ENCODE measurements at places on chromosomes 1 and 21. TPM values are rescaled to one million over a fixed set of nuclear protein-coding genes. Genes with fewer than 3 reads are reported as not detected.

DNA sequence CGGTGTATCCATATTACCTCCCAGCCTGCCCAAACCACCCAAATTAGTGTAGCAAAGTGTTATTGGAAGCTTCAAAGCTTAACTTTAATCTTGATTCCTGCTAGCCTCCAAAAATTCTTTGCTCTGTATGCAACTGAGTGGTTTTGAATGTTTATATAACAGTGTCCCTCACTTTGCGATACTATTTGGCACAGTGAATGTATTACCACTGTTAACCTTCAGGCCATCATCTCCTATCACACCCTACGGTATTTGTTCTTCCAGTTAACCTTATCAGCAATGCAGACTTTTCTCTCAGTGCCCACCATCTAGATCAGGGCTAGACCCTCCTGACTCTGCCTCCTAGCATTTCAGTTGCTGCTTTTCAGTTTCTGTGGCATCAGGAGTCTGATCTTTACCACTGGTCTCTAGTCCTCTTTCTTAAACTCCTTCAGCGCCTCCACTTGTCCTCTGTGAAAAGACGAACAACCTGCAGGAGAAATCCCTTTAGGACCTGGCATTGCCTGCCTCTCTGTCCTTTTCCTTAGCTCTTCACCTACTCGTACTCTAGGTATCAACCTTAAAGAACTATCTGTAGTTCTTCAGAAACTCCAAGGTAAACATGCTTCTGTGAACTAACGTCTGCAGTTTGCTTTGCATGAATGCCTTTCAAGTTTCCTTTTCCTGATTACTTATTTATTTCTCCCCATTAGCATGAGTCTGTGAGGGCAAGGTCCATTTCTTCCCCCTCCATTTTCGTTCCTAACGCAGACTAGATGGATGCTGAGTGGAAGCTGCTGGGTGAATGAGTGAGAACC is 71.7 kb downstream of the SNX7 start:
- no peak for DNase-seq

Gene HAX1
- 126 TPM for total RNA-seq

DNA sequence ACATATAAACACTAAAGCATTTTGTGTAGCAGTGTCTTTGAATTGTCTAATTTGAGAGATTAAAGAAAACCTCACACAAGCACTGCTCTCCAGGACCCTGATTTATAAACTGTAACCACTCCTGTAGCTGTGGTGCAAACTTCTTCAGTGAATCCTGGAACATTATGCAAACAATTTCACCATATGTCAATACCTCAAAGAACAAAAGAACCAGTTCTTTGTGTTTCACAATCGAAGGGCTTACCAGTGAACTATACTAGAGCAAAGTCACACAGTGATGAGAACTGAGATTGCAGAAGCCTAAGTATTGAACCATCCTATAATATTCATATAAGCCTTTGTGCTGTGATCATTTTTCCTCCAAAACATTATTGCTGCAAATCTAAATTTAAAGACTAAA is 21.5 kb downstream of the DPH5 start:
- DNase-seq = no peak

Gene DNAJC16
- 17.2 TPM for total RNA-seq

DNA sequence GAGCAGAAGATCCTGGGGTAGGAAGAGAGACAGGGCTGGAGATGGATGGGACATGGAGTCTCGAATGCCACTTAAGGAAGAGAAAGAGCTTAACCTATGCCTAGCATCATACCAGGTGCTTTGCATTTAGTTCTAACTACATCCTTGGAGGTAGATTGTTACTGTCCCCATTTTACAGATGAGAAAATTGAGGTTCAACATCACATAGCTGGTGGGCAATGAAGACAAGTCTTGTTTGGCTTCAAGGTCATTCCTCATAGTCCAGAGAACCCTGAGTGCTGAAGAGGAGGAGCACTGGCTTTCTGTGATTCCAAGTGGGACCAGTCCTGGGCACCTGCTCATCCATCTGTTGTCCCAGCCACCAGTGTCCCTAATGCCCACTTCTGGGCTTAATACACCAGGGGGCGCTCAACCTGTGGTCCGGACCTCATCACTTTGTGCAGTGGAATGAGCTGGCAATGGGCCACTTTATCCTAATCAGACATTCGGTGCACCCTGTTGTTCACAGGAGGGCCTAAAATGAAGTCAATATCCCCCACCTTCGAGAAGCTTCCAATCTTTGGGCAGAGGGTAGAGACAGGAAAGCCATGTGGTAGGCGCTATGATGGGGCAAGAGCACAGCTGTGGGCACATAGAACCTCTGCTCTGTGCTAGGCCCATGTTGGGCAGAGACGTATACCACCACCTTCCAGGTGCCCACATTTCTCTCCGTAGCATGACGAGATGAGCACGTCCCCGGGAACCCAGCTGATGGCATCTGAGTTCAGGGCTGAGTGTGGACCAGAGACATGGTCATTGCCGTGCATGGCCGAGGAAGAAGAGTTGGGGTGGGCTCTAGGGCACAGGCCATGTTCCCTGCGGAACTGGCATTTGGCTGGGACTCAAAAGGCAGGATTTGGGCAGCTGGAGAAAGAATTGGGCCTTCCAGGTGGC is 9.2 kb downstream of the RPS6KA1 start:
- no peak for DNase-seq

DNA sequence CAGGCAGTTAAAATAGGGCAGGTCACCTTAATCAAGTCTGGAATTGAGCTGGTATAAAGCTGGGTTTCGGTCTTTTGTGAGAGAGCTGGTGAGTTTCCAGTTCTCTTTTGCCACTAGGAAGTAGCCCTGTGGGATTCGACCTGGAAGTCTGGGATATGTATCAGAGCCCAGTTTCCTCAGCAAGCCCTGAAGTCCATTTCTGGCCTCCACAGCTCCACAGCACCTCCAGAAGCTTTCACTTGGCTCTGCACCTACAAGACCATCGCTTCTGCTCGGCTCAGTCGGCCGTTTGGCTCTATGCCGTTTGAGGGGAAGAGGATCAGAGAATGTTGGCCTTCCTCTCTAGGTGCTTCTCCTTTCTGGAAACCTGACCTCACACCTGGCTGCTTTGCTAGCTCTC is 148.0 kb downstream of the GALNT2 start:
- DNase-seq = peak; percentile 59

Gene TNFRSF18
- not detected for total RNA-seq

- DNase-seq = peak; percentile 79
Measured at GRCh38 chr1:59971464-59971911, 44.9 kb upstream of the CYP2J2 start.

- no peak for DNase-seq
Measured at GRCh38 chr1:25754470-25755181, 45.4 kb upstream of the SELENON start.

DNA sequence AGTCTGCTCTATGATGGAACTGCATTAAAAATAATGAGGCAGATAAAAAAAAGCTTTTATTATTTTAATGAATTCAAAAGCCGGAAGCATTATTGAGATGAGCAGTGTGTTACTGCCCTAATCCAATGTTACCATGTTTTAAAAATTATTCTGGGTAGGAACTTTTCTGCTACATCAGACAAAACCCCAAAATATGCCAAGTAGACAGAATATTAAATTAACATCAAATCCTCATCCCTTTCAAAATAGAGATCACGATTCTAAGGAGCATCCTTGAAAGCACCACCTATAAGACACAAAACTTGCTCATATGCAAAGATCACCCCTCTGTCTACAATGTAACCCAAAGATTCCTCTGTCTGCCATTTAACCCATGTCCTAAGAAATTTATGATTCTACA is 357.5 kb downstream of the SMYD3 start:
- no peak for DNase-seq

Gene KCNC4
- total RNA-seq = 5.9 TPM

Gene NBPF19
- 4.6 TPM for total RNA-seq

- DNase-seq = no peak
Measured at GRCh38 chr1:163583661-163584181, 262.0 kb downstream of the NUF2 start.

GRCh38 chr21:41620982-41621381 is 113.0 kb upstream of the TMPRSS2 start:
- DNase-seq = no peak

GRCh38 chr21:45417256-45417950 is 12.4 kb downstream of the COL18A1 start:
- peak; percentile 12 for DNase-seq

DNA sequence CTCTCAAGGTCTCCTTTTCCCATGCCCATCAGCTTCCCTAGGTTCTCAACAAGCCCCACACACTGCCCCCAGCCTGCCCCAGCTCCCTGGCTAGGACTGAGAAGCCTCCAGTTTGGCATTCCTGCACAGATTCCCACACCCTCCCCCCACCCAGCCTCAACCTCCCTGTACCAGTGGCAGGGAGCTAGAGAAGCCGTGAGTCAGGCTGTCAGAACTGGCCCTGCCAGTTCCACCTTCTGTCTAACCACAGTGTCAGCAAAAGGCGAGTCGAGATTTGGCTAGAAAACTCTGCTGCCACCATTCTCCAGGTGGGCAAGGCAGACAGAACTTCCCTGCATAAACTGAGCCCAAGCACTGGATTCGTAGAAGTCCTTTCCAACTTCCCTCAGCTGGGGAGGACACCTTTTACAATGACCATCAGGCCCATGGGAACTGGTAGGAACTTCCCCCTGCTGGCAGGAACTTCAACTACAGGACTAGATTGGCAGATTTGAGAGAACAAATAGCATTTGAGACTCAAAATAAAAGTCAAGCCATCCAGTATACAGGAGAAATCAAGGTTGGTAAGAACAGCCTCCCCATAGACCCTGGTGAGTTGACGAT is 31.0 kb downstream of the TNNT2 start:
- no peak for DNase-seq

GRCh38 chr1:193310564-193310963 is 124.2 kb upstream of the B3GALT2 start:
- DNase-seq = no peak

DNA sequence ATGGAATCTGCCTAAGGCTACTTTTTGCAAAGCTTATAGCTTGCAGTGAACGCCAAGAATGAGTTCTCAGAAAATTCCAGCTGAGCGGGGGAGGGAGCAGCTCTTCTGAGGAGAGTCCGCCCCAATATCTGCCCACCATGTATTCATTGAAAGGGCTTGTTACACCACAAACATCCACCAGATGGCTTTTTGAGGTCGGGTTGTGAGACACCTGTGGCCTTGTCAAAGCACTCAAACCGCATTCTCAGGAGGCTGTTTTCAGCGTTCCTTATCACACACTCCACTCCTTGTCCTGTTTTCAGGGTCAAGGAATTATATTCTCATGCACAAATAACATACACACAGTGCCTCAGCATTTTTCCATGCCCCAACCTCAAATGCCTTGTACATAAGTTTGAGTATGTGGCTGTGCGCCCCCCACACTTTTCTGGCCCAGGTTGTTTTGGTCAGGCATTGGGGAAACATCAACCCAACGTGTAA is 3.9 kb upstream of the C4BPB start:
- no peak for DNase-seq

- no peak for DNase-seq
Measured at GRCh38 chr1:238474263-238474662, 583.5 kb upstream of the ZP4 start.

- no peak for DNase-seq
Measured at GRCh38 chr1:39635871-39636210, 3.6 kb downstream of the HEYL start.

Gene MAGI3
- total RNA-seq = 5.6 TPM

- DNase-seq = peak; percentile 41
Measured at GRCh38 chr1:179228783-179229213, 679 bp downstream of the ABL2 start.

GRCh38 chr1:32122151-32122550 is 14.3 kb downstream of the KPNA6 start:
- DNase-seq = no peak

DNA sequence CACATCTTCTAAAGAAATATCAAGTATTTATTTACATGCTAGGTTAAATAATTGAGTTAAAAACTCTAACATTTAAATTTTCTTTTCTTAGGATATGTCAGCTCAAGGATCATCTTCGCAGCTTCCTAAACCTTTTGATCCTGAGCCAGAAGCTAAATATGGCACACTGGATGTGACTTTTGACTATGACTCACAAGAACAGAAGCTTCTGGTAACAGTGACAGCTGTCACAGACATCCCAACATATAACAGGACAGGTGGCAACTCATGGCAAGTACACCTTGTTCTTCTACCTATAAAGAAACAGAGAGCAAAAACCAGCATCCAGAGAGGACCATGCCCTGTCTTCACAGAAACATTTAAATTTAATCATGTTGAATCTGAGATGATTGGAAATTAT is 132.7 kb upstream of the SERTAD4 start:
- DNase-seq = no peak

DNA sequence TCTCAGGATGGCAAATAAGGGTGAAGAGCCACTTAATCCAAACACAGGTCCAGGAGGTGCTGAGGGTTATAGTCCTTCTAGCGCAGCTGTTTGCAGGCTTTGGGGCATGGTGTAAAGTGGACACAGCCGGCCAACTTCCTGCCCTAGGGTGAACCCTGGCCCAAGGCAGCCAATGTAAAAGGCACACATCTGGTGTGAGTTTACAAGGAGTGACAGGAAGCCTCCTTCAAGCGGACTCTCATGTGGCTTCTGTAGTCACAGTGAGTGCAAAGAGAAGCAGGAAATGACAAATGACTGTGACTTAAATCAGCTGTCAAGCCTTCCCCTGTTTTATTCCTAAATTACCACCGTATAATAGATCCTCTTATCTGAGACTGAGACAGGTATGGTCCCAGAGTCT is 213.0 kb downstream of the CRB1 start:
- no peak for DNase-seq

Gene FOXD2
- 0.13 TPM for total RNA-seq

DNA sequence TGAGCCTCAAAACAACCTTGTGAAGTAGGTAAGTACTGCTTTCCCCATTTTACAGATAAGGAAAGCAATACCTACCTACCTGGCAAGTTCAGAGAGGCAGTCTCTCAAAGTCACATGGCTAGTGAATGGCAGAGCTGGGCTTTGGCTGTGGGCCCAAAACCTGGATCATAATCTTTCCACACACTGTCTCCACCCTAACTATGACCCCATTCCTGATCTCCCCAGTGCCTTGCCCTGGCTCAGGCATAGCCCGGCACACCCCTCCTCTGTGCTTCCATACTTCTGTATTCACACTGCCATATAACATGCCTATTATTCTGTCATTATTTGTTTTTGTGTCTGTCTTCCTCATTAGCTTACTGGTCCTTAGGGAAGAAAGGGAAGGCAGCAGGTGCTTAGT is 15.9 kb downstream of the GNG12 start:
- DNase-seq = peak; percentile 18

- DNase-seq = peak; percentile 77
Measured at GRCh38 chr1:25700144-25700523, 83.5 kb downstream of the MAN1C1 start.

- DNase-seq = no peak
Measured at GRCh38 chr21:43305336-43305665, 121.6 kb downstream of the SIK1 start.

- no peak for DNase-seq
Measured at GRCh38 chr1:84089867-84090266, 54.2 kb upstream of the PRKACB start.

- no peak for DNase-seq
Measured at GRCh38 chr1:41868241-41868998, 50.3 kb downstream of the HIVEP3 start.

DNA sequence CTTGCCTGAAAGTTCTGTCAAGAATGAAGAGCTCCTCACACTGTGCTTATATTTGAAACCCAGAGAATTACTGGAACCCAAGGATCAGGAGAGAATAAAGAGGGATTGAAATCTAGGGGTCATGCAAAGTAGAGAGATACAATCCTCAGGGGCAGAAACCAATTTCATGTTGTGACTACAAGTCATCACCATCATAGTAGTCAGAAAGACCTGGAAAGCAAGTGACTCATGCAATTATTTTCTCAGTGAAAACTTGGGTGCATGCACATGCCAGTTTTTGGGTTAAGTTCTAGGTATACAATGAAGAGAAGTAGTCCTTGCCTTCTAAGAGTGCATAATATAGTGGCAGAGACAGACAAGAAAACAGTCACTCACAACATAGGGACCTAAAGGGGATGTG is 210.0 kb downstream of the ZC3H11B start:
- DNase-seq = no peak

Data from psoas muscle (tissue), 8 donors.